ENCODE measurements at places on chromosomes 12 and 14. TPM values are rescaled to one million over a fixed set of nuclear protein-coding genes. Genes with fewer than 3 reads are reported as not detected.

The TMEM132D gene
- not detected for total RNA-seq

The AQP2 gene
- not detected for total RNA-seq

The RNASE1 gene
- 641 TPM for total RNA-seq

The SOCS2 gene
- total RNA-seq: 61.8 TPM

The STXBP6 gene
- total RNA-seq: 2.4 TPM

The TPI1 gene
- total RNA-seq: 383 TPM

The ARHGDIB gene
- total RNA-seq: 136 TPM

The TSPAN19 gene
- total RNA-seq: not detected

The SDSL gene
- 5.7 TPM for total RNA-seq

The RERG gene
- 15.9 TPM for total RNA-seq

The PPP4R4 gene
- 0.13 TPM for total RNA-seq

The DTD2 gene
- 30.0 TPM for total RNA-seq

The GZMH gene
- total RNA-seq: not detected

The OSGEP gene
- 23.3 TPM for total RNA-seq

The TMED10 gene
- total RNA-seq: 330 TPM

Data from mesenteric fat pad (tissue), 1 donor.